ENCODE measurements at places on chromosomes 7 and 10.

DNA sequence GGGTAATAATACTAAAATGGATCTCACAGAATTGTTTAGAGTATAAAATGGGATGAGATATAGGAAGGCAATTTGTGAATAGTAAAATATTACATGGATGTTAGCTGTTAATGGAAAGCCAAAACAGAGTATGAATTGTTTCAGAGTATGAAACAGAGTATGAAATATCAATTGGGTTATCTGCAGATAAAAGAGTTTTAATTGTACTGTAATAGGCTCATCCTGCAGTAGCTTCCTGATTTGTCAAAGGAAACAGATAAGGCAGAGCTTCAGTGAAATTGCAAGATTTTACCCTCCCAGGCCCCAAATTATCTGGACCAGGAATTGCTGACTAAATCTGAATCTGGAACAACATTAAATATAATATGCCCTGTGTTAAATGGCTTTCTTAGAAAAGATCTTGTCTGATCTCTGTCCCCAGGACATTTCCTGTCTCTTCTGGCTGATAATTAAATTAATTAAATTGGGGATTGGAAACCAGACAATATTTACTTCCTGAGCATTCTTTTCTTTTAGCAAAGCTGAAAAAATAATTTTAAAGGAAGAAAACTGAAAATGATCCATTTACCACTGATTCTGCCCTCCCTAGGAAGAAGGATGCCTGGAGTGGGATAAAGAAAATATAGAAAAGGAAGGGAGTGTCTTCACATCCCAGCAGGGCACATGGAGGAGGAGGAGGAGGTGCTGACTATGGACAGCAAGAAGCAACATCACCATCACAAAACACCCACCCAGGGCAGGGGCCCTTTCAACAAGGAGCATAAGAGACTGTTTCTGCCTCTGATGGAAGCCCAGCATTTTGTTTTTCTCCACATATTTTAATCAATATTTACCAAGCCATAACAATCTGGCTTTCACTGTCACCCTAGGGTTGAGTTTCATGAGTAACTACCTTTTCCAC, 18.5 kb downstream of the PTN start:
- DNase-seq, result no peak

- DNase-seq, result no peak
Observed at GRCh38 chr7:78959477-78959876, 494.0 kb downstream of the MAGI2 start.

GRCh38 chr7:142529591-142529990, 219.7 kb upstream of the PRSS1 start:
- no peak for DNase-seq

- DNase-seq, result no peak
Observed at GRCh38 chr10:132951926-132952325, 9.6 kb upstream of the CFAP46 start.

GRCh38 chr10:25522946-25523608, 348.3 kb downstream of the GPR158 start:
- DNase-seq, result no peak

- no peak for DNase-seq
Observed at GRCh38 chr10:24149640-24150039, 59.3 kb upstream of the KIAA1217 start.

DNA sequence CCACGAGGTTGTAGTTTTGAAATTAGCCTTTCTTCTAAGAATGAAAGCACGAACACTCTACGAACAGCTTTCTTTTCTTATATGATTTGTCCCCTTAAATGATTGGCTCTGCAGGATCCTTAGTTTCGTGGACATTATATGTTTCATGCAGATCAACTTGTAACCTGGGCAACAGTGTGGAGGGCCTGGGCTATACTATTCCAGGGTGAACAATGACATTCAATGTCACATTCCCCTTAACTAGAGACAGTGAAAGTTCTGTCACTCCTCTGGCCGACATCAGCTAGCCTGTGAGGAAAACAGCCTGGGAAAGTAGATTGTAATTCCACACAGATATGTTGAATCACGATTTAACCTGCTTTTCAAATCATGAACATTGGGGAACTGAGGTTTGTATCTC, 23.4 kb downstream of the TAS2R16 start:
- no peak for DNase-seq

DNA sequence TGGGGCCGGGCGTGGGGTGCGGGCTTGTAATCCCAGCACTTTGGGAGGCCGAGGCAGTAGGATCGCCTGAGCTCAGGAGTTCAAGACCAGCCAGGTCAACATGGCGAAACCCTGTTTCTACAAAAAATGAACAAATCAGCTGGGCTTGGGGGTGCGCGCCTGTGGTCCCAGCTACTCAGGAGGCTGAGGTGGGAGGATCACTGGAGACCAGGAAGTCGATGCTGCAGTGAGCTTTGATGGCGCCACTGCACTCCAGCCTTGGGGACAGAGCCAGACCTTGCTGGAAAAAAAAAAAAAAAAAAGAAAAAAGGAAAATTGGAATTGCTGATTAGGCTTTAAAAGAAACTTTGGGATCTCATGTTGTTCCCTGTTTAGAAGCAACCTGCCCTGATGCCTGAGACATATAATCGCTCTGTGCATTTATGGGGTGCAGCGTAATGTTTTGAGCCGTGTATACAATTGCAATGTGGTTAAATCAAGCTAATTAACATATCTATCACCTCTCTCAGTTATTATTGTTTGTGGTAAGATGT, 851 bp downstream of the AKR1E2 start:
- DNase-seq, result no peak

Measured in AG08395 (cell line).